ENCODE measurements at places on chromosomes 2 and 18.

DNA sequence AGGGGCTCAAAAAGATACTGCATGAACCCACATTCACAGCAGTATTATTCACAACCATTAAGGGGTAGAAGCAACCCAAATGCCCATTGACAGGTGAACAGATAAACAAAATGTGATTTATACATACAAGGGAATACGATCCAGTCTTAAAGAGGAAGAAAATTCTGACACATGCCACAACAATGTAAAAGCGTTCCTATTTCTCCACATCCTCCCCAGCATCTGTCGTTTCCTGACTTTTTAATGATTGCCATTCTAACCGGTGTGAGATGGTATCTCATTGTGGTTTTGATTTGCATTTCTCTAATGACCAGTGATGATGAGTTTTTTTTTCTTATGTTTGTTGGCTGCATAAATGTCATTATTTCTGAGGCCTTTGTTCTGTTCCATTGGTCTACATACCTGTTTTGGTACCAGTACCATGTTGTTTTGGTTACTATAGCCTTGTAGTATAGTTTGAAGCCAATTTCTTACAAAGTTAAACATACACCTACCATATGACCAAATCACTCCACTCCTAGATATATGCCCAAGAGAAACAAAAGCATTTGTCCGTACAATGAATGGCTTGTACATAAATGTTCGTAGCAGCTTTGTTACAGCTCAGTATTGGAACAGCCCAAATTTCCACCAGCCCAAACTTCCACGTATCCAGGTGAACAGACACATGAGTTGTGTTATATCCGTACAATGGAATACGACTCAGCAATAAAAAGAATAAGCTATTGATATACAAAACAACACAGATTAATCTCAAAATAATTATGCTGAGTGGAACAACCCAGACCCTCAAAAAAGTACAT is 85.1 kb downstream of the TMEM131 start:
- no peaks in the 10 kb centered on the region for H3K4me1 ChIP-seq
- DNase-seq, result no peak
- H3K4me3 ChIP-seq, result no peak overlapping the region
- no peaks in the 10 kb centered on the region for H3K27me3 ChIP-seq
- H3K27ac ChIP-seq, result no peak overlapping the region
- no peaks in the 10 kb centered on the region for H3K36me3 ChIP-seq

DNA sequence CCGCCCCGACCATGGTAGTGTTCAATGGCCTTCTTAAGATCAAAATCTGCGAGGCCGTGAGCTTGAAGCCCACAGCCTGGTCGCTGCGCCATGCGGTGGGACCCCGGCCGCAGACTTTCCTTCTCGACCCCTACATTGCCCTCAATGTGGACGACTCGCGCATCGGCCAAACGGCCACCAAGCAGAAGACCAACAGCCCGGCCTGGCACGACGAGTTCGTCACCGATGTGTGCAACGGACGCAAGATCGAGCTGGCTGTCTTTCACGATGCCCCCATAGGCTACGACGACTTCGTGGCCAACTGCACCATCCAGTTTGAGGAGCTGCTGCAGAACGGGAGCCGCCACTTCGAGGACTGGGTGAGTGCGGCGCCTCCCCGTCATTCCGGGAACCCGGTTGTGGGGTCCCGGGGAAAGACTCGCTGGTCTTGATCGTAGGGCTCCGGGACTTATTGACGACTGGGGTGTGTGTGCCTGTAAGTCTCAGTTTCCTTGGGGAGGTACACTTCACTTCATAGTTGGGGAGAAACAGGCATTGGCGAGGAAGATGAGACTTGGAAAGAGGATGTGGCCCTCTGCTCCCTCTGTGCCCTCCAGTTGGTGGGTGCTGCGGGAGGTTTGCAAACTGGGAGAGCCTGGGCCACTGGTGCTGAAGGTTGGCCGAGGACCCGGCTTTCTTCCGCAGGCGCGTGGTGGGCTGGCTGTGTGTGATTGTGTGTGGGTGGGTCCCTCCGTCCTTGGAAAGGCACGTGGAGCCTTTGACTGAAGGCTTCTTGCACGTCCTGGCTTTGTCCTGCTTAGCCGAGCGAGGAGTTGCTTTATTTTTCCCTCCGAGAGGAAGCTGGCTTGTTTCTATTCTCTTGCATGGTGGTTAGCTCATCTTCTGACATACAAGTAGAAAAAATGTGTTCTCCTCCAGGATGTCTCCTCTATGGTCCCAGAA is 886 bp downstream of the PRKCE start:
- H3K27me3 ChIP-seq, result no peaks in the 10 kb centered on the region
- peaks cover 13% of the 10 kb centered on the region for H3K4me1 ChIP-seq
- peak; percentile 58 for DNase-seq
- H3K27ac ChIP-seq, result peak overlapping the region; percentile 91
- no peaks in the 10 kb centered on the region for H3K36me3 ChIP-seq
- H3K4me3 ChIP-seq, result peak overlapping the region; percentile 82

DNA sequence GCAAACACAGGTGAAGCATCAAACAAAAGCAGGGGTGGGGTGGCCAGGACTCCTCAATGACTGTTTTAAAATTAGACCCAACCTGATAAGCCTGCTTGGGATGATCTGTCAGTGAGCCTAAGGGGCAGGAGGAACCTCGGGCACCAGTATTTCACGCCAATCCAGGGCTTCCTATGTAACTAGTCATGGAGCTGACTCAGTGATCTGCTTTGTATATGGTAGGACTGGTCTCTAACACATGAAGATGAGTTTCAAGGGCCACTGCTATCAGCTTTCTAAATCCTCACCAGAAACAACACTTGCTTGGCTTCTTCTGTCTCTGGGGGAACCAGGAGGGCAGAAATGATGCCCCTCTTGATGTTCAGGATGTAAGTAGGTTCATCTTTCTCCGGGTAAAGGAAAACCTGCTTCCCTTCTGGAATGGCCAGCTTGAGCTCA is 6.2 kb downstream of the APOB start:
- no peaks in the 10 kb centered on the region for H3K36me3 ChIP-seq
- no peaks in the 10 kb centered on the region for H3K4me1 ChIP-seq
- H3K27me3 ChIP-seq, result no peaks in the 10 kb centered on the region
- H3K27ac ChIP-seq, result no peak overlapping the region

GRCh38 chr2:207813221-207813916 is 43.7 kb upstream of the FZD5 start:
- no peak overlapping the region for H3K4me3 ChIP-seq
- no peak overlapping the region for H3K27ac ChIP-seq
- H3K27me3 ChIP-seq, result no peaks in the 10 kb centered on the region
- H3K4me1 ChIP-seq, result peaks cover 5% of the 10 kb centered on the region
- DNase-seq, result no peak

DNA sequence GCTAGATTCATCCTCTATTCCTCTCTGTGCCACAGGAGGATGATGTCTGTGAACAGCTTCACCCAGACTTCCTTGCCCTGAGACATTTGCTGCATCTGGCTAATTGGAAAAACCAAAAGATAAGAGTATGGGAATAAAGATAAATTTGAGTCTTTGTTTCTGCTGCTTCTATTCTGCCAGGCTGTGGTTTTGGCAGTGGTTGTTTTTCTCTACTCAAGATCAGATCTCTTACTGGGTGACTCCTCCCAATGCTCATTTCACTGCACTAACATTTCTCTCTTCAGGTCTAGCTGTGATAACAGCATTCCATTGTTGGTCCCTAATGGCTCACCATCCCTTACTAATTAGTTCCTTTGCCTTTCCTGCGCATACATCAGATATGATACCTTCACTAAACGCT is 89.5 kb downstream of the CALCRL start:
- H3K36me3 ChIP-seq, result no peaks in the 10 kb centered on the region
- H3K27ac ChIP-seq, result no peak overlapping the region
- DNase-seq, result no peak
- H3K27me3 ChIP-seq, result no peaks in the 10 kb centered on the region
- no peaks in the 10 kb centered on the region for H3K4me1 ChIP-seq

DNA sequence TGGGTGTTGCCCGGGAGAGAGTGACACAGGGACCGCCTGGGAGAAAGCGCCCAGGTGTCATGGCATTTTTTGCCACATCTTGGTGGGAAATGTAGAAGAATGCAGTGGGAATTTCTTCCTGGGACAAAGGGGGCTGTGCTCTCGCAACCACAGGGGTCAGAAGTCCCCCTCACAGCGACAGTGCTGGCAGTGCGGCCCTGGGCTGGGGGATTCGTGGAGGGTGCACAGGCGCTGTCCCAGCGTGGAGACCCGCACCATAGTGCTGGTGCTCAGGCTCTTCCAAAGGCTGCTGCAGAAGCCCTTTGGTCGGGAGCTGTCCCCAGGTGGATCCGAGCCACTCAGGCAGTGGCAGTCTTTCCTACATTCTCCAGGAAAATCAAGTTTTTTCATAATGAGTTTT is 128.8 kb upstream of the SOX11 start:
- no peaks in the 10 kb centered on the region for H3K27me3 ChIP-seq
- no peaks in the 10 kb centered on the region for H3K36me3 ChIP-seq

GRCh38 chr18:6921571-6921970 is 192.1 kb downstream of the ARHGAP28 start:
- no peaks in the 10 kb centered on the region for H3K27me3 ChIP-seq
- no peak overlapping the region for H3K27ac ChIP-seq
- no peaks in the 10 kb centered on the region for H3K36me3 ChIP-seq
- no peak for DNase-seq

DNA sequence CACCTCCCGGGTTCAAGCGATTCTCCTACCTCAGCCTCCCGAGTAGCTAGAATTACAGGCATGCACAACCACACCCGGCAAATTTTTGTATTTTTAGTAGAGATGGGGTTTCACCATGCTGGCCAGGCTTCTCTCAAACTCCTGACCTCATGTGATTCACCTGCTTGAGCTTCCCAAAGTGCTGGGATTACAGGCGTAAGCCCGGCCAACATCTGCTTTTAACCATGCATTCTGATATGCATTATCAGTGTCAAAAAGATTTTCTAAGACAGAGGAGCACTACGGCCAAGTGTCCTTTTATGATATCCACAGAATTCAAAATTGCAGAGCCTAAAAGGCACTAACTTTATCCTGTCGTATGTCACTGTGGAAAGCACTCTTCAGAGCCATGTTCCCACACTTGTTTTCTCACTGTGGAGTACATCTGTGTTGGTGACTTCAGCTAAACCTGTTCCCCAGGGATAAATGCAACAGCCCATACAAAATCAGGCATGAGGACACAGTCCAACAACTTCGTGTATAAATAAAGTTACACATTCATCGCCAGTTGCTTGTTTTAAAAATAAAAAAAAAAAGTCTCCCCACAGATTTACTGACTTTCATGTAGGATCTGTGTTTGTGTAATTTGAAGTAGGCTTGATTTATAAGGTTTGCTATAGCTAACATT is 56.4 kb downstream of the STK25 start:
- no peak for DNase-seq
- H3K36me3 ChIP-seq, result no peaks in the 10 kb centered on the region

DNA sequence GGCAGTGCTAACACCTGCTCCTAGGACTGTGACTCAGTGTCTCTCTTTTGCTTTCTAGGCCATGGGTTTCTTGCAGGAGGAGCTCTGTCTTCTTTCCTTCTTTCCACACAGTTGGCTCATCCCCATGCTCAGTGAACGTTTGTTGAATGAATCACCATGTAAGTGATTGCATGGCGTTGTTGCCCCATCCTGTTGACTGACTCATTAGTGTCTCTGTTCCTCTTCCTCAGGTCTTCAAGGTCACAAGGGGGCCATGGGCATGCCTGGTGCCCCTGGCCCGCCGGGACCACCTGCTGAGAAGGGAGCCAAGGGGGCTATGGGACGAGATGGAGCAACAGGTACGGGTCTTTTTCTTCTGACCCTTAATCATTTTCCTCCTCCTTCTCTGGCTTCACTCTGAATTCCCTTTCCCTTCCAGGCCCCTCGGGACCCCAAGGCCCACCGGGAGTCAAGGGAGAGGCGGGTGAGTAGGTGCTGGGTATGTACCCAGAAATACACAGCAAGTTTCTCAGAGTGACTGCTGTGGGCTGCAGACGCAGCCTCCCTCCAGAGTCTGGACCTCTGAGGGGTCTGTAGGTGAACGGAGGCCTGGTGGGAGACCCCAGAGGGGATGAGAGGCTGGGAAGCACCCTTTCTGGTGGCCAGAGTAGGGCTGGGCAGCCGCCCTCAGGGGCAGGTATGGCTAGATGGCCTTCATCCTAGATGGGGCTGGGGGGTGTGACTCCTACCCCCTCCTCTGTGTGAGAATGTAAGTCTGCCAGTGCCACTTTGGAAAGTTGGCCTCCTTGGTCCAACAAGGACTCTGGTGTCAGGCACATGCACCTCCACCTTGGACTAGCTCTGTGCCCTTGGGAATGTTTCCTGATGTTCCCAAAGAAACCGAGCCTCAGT is 32.4 kb downstream of the MARCO start:
- H3K36me3 ChIP-seq, result no peaks in the 10 kb centered on the region
- H3K27ac ChIP-seq, result no peak overlapping the region
- H3K4me3 ChIP-seq, result no peak overlapping the region
- no peaks in the 10 kb centered on the region for H3K4me1 ChIP-seq
- no peaks in the 10 kb centered on the region for H3K27me3 ChIP-seq
- no peak for DNase-seq

DNA sequence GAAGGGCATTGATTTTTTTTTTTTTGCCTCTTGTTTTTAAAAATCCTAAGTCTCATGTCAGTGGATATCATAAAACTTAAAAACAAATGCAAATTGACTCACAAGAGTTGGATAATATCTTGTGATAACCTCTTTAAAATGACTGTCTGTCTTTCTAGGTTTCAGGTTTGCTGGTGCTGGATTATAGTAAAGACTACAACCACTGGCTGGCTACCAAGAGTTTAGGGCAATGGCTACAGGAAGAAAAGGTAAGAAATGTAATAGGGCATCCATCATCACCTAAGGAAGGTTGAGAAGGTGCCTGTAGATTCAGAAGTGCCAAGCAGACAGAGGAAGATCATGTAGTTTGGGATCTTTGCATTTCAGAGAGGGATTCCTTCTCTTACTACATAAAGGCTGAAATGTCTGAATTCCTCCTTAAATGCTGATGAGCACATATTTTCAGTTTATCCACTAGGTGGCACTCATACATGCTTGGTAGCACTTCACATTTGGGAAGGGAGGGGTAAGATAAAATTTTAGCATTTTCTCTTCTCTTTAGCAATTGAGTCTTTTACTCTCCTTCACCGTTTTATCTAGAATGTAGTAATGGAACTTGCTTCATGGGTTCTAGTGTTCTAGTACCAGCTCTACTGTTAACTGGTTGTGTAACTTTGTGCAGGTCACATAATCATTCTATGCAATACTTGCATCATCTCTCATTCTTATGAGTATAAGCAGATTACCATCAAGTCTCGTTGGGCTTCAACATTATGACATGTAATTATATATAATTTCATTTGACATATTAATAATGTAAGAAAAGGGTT is 21.1 kb downstream of the CPS1 start:
- H3K27ac ChIP-seq, result no peak overlapping the region
- no peaks in the 10 kb centered on the region for H3K27me3 ChIP-seq
- no peaks in the 10 kb centered on the region for H3K36me3 ChIP-seq
- DNase-seq, result no peak
- no peaks in the 10 kb centered on the region for H3K4me1 ChIP-seq
- no peak overlapping the region for H3K4me3 ChIP-seq

- H3K36me3 ChIP-seq, result no peaks in the 10 kb centered on the region
- H3K4me3 ChIP-seq, result no peak overlapping the region
- H3K27ac ChIP-seq, result no peak overlapping the region
These were observed 12.3 kb downstream of the FBLN7 start for GRCh38 chr2:112150447-112150846.
